ENCODE measurements at places on chromosomes 4 and X.

DNA sequence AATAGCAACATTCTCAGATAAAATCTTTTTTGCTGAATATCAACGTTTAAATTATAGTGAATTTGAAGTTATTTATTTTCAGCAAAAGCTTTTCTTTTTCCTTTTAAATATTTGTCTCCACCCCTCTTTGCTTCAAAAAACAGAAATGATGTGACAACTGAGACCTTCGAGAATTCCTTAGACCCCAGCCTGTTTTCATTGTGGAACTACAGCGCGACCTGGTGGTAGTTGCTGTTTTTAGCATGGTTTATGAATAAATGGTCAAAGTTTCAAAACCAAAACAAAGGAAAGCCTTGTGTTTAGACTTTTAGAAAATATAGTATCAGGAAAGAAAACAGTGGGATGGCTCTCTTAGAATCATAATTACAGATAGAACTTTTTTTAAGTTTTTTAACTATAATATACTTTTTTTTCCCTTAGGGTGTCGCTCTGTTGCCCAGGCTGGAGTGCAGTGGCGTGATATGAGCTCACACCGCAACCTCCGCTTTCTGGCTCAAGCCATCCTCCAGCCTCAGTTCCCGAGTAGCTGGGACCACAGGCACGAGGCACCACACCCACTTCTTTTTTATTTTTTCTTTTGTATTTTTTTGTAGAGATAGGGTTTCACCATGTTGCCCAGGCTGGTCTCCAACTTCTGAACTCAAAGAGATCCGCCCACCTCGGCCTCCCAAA lies 26.8 kb upstream of the TMEM184C start:
- DNase-seq = peak; percentile 51

- DNase-seq = no peak
These were observed 101.7 kb upstream of the STIM2 start for GRCh38 chr4:26758899-26759298.

GRCh38 chr4:140469791-140470733 lies 28.0 kb downstream of the MGAT4D start:
- no peak for DNase-seq

DNA sequence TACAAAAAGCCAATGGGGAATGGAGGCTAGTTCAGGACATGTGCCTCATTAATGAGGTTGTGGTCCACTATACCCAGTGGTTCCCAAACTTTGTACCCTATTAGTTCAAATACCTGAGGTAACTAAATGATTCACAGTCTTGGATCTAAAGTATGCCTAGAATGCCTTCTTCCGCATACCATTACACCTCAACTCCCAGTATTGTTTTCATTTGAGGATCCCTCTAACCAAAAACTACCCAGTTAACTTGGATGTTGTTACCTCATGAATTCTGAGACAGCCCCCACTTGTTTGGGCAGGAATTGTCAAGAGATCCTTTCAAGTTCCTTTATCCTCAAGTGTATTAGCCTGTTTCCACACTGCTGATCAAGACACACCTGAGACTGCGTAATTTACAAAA lies 439.2 kb downstream of the PCDH10 start:
- DNase-seq = no peak

DNA sequence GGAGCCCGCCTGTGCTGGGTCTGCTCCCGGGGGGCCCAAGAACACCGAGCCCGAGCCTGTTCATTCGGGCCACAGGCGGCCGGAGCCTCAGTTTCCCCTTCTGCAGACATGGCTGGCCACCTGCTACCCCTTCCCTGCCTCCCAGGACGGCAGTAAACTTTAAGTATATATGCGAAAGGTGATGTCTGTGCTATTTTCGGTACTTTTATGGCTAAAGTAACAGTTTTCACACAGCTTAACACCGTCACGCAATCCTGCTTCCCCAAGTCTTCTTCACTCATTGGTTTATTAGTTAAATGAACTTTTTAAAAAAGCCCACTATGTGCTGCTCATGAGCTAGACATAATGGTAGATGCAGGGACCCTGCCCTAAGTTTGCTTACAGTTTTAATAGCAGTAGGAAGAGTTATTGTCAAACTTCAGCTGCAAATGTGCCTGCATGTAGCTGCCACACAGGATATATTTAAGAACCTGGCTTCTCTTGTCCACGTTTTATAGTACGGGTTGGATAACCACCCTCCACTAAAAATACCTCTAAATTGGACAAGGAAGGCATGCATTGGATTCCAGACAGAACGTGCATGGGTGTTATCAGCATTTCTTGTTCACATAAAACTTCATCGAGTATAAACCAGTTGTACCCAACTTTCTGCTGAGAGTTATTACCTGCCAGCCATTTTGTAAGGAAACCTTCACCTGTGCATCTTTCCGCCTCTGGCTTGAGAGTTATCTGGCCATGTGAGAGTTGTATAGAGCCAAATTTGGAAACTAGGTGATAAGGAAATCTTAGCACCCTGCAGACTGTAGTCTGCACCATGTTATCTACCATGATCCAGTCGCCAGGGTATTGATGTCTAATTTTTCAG lies 741 bp downstream of the ANAPC4 start:
- no peak for DNase-seq

DNA sequence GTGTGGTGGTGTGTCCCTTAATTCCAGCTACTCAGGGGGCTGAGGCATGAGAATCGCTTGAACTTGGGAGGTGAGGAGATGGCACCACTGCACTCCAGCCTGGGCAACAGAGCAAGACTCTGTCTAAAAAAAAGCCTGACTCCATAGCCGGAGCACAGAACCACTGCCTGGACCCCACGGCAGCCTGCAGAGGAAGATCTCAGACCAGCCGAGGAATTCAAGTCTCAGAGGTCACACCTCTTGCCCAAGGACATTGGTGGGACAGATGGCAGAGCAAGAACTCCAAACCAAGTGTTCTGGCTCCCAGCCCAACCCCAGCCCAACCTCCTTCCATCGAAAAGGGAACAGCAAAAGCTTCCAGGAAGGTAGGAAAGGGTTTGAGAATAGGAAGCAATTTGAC lies 70.8 kb downstream of the SMIM20 start:
- DNase-seq = no peak

DNA sequence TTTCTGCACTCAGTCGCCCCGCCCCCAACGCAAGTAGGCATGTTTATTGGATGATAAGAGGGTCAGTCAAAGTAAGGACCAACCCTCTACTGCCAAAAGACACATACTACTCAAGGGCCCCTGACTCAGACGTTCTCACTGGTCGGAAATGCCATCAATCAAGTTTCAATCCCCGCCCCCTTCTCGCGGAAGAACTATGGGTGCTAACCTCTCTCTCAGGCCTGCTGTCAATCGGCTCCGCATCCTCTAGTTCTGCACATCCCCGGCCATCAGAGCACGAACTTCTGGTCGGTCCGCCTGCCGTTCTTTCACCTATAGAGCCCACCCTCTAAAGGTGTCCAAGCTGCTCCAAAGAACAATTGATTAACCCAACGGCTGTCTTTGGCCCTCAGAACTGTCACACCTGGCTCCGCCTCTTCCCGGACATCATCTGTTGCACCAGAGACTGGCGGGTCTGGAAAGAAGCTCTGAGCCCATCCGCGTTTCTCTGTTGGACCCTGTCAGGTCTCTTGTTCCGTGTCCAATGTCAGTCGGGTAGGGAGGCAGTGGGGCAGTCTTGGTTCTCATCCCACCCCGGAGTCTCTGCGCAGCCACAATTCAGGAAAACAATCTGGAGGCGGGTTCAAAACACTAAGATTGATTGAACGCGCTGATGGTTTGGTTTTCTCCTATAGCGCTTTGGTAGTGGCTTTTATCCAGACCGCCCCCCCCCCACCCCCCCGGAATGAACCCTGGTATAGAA lies 15.2 kb downstream of the NDUFB11 start:
- DNase-seq = peak; percentile 93

DNA sequence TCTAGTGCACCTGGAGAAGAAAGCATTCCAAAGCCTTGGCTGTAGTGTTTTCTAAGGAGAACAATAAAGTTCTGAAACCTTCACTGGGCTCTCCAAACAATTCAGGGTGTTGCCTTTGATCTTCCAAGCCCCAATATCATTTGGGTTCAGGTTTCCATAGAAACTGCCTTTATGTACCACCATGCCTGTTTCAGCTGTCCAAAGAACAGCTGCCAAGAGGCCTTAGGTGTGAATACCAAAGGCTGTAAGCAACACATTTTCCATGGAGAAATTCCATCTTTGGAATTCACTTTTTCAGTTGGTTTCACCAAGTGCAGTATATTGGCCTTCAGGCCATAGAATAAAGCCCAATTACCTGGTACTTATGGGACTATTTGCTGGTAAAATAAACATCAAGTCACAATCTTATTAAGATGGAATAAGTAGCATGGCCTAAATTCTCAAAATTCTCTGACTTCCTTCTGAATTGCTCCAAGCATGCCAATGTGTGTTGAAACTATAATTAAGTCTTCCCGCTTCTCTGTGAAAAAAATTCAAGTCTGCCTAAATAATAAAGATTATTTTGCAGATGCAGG lies 61.9 kb downstream of the COX18 start:
- no peak for DNase-seq
